ENCODE measurements at places on chromosomes 2 and 18.
A peak's percentile ranks its signal among the peaks of the same experiment; 100 is the strongest.

- DNase-seq: no peak
Measured at GRCh38 chr2:166394245-166394644, 18.5 kb upstream of the SCN9A start.

GRCh38 chr18:23977103-23977502 is 37.5 kb upstream of the TTC39C start:
- no peak for DNase-seq

GRCh38 chr2:237725661-237726060 is 72.9 kb upstream of the RBM44 start:
- no peak for DNase-seq

DNA sequence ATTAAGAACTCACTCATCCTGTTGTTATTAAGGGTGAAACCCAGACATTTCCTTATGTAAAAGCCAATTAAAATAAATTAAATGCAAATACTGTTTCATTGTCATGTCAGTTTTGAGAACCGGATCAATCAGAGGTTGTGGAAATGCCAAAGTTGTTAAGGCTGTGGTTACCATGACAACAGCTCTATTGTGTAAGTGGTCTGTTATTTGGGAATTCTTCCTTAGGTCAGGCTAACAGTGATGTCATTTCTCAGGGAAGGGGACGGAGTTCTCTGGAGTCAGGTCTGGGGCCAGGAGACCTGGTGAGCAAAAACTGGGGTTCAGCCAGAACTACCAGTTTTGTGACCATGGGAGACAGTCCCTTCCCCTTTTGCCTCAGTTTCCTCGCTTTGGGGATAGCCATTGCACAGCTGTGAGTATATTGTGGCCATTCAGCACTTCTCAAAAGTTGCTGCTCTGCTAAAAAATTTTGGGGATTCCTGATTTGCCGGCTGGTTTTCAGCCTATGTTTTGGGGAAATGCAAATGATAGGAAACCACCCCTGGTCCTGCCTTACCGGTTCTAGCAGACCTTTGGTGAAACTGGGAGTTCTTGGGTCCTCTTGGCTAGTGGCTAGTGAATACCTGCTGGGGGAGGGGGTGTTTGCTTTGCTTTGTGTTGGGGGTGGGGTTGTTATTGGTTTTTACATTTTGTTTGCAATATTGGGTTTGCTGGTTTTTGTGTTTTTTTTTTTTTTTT is 21.6 kb downstream of the HPCAL1 start:
- peak; percentile 59 for DNase-seq

GRCh38 chr2:64090264-64090663 is 54.0 kb downstream of the PELI1 start:
- DNase-seq: no peak

DNA sequence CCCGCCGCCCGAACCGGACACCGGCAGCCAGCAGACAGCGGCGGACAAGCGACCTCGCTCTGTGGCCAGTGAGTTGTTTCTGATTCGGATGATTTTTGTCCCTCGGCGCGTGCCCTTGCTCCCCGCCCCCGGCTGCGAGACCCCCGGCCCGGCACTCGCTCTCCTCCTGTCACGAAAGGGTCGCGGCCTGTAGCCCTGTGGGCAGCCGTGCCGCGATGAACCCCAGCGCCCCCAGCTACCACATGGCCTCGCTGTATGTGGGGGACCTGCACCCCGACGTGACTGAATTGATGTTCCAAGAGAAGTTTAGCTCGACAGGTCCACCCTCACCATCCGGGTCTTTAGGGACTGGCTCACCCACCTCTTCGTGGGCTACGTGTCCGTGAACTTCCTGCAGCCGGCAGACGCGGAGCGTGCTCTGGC is 1257.5 kb upstream of the ACVR2A start:
- no peak for DNase-seq

DNA sequence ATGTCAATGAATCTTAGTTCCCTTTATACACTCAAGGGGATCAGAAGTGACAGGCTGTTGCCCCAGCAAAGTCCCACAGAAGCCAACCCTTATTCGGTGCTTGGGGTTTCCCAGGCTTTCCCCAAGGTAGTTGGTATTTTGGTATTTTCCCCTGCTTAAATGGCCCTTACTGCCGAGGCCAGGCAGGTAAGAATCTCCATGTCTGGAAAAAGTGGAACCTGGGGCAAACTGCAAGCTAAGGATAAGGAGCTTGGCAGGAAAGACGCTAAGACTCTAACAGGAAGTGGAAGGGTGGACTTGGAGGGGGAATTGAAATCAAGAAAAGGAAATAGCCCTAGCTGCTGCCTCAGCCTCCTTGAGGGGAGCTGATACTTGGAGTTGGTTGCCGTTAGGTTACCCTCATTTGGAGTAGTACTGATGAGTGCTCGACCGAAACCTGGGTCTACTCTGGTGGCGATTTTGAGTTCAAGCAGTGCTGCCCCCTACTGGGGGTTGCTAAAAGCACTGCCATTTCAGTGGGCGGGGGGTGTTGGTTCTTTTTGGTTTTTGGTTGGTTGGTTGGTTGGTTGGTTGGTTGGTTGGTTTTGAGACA is 3.3 kb upstream of the GPBAR1 start:
- DNase-seq: peak; percentile 77

DNA sequence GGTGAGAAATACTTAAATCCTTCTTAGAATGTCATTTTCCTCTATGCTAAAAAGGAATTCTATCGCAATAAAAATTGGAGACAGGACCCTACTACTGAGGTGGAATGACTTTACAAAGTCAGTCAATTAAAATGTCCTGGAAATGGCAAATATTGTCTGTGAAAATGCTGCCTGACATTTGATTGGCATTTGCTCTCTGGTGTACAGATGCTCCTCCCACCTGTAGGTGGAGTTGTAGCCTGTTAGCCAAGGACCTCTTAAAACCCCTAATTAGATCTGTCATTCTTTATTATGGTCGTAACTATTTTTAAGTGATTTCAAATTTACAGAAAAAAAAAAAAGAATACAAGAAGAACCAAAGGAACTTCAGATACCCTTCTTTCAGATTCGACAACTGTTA is 393.1 kb upstream of the KLHL29 start:
- DNase-seq: no peak

- DNase-seq: no peak
Measured at GRCh38 chr18:62723666-62724281, 8.4 kb downstream of the PHLPP1 start.

All from iPS-NIHi11 (cell line).